Globus pallidus (tissue), 1 donor: ENCODE measurements at places on chromosomes 12 and 14.

- DNase-seq = peak; percentile 5
These were observed 66.8 kb downstream of the CLIP1 start for GRCh38 chr12:122355706-122356105.

GRCh38 chr12:47433876-47434275 lies 272.0 kb downstream of the RPAP3 start:
- no peak for DNase-seq

DNA sequence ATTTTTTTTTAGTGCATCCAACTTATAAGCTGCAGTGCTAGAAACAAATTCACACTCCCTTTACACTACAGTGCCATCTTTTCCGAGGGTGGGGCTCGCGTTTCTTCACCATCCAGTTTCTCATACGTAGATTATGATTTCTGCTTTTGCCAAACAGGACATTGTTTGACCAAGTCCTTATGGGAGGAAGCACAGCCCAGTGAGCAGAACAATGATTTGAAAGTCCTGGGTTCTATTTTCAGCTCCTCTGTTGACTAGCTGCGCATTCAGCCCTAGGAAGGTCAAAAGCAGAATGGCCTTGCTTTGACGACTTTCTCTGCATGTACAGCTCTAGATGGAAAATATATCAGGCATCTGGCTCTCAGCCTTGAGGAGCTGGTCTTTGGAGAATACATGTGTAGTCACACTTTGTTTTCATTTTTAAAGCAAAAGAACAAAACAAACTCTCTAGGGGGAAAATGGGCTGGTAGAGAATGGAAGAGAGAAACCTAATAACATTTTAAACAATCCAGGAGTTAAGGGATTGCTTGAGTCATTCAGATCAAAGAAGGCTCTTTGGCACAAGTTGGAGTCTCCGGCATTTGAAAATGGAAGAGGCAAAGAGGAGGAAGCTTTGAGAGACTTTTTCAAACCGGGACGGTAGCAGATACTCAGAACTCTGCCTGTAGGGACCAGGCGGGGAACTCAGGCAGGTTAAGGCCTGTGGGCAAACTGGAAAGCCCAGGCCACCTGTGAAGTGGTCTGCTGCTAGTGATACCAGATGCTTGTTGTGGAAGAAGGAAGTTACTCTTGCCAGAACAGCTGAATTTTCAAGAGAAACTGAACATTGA lies 257.3 kb upstream of the PLEKHG7 start:
- DNase-seq = no peak

GRCh38 chr14:104345621-104346462 lies 207.5 kb downstream of the KIF26A start:
- no peak for DNase-seq

DNA sequence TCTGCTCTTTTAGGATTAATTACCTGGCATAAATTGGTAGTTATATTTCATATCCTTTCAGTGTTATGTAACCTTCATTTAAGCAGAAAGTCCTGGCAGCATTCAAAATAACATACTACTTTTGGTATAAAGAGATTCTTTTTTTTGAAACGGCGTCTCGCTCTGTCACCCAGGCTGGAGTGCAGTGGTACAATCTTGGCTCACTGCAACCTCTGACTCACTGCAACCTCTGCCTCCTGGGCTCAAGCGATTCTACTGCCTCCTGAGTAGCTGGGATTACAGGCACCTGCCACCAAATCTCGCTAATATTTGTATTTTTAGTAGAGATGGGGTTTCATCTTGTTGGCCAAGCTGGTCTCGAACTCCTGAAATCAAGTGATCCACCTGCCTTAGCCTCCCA lies 9.2 kb downstream of the KTN1 start:
- DNase-seq = no peak

- no peak for DNase-seq
These were observed 26.6 kb downstream of the ZFHX2 start for GRCh38 chr14:23524954-23525353.
